Adipocyte (in vitro differentiated cells): ENCODE measurements at places on chromosomes 4 and X.

DNA sequence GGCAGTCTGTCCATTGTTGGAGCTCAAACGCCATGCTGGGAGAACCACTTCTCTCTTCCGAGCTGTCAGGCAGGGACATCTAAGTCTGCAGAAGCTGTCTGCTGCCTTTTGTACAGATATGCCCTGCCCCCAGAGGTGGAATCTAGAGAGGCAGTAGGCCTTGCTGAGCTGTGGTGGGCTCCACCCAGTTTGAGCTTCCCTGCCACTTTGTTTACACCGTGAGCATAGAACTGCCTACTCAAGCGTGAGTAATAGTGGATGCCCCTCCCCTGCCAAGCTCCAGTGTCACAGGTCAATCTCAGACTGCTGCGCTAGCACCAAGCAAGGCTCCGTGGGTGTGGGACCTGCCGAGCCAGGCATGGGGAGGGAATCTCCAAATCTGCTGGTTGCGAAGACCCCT lies 145.7 kb downstream of the VSIG4 start:
- DNase-seq, result no peak

DNA sequence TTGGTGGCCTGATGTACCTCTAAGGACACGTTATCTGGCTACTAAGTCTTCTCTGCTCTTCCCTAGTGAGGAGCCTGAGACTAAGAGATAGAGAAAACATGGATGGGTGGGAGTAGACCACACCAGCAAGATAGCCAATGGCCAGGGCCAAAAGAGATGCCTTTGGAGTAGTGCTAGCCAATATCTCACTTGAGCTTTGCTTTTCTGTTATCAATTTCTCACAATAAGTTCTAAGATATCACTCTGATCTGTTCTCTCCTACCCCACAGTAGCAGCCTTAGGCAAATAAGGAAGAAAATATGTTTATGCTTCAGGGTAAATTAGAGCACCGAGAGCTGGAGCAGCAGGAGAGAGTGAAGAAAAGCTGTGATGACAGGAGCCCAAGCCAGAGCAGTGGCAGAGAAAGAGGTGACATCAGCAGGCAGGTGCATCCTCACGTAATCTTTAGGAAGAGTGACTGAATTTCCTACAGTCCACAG lies 343.9 kb upstream of the NOCT start:
- DNase-seq, result no peak

DNA sequence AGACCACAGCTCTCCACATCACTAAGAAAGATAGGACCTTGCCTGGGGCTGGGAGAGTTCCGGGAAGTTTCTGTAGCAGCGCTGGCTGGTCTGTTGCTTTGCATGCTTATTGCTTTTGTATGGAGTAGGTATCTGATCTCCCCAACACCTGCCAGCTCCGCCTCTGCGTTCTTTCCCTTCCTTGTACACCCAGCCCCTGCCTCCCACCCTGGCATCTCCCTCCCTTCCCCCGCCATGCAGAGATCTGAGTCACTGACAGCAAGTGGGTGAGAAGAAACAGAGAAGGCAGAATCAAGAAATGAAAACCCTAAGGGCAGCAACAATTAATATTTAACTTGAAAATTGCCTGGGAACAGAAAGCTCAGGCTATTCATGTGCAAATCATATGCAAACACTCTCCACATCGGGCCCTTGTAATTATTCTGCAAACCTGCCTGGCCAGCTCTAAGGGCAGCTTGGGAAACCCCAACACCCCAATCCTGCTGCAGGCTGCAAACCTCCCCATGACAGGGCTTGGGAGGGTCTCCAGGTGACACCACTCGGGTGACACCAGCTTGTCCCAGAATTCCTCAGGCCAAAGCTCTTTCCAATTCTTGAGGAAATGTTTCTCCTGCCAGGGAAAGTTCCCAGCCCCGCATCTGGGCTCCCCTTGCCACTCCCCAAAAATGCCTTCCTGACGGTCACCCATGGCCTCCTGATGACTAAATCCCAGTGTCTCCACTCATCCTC lies 257.2 kb downstream of the FBXW7 start:
- peak; percentile 4 for DNase-seq

DNA sequence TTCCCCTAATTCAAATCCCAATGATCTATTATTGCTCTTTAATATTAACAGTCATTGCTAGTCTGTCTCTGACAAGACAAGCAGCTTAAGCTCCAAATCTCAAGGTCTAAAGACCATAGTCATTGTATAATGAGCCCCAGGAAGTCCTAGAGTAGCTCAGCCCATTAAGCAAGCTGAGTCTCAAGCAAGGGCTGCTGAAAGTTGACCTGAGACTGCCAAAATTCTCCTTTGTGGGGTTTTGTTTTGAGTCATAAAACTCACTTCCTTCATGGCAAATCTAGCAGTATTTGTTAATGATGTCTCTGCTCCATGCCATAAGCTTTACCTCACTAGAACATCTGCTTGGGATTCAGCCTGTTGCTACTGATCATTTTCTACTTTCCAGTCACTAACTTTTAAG lies 313.2 kb downstream of the ANTXR2 start:
- DNase-seq, result no peak

DNA sequence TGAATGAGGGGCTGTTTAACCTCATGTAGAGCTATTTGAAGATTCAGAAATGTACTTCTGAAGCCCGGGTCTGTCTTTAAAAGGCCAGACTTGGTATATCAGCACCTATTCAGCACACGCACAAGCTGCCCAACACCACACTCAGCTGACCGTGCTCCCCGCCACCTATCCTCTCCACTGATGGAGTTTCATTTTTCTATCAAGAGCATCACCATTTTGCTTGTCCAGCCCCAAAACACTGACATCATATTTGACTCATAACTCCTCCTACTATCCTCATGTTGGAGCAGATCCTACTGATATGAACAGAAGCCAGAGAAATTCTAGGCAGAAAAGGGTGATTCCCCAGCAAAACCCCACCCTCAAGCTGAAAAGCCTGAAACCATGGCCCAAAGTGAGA lies 100.3 kb downstream of the SORBS2 start:
- DNase-seq, result peak; percentile 45

GRCh38 chrX:48761674-48762471 lies at the start of gene GLOD5:
Gene GLOD5 (plus strand): TSS chrX:48761747. CDS start chrX:48761791, 44 bp downstream.
- peak; percentile 2 for DNase-seq

- DNase-seq, result no peak
These were observed 53.4 kb downstream of the WDR19 start for GRCh38 chr4:39235696-39236095.

GRCh38 chr4:113031212-113031611 lies 18.2 kb upstream of the ANK2 start:
- DNase-seq, result no peak

DNA sequence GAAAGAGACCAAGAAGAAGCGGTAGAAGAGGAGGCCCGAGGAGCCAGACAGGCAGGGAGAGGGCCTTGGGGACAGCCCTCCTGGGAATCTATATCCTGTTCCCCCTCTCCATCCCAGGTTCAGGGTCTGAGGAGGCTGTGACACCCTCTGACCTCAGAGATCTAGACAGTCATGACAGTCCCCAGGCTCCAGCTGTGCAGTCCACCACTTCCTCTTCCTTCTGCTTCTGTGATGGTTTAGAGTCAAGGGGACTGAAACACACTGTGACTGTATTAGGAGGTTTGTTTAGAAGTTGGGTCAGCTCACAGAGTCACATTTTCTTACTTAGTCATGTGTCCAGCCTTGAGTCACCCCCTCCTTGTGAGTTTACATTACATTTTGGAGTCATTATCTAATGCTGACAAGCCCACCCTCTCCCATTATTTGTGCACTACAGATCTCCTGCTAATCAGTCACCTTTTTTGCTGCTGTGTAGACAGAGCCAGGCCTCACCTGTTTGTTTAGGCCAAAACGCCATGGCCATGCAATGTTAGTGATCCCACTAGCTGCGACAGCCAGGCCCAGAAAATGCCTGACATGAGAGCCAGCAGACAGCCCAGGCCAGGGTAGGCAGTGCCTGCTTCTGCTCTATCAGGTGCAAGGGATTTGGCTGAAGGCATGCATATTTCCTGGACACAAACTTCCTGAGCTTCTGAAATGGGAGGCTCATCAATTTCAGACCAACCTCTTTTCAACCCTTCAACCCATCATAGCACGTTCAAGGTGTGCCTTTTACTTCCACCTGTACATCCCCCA lies 26.0 kb downstream of the MANBA start:
- no peak for DNase-seq

GRCh38 chr4:3223956-3224748 lies 24.8 kb upstream of the MSANTD1 start:
- DNase-seq, result no peak

DNA sequence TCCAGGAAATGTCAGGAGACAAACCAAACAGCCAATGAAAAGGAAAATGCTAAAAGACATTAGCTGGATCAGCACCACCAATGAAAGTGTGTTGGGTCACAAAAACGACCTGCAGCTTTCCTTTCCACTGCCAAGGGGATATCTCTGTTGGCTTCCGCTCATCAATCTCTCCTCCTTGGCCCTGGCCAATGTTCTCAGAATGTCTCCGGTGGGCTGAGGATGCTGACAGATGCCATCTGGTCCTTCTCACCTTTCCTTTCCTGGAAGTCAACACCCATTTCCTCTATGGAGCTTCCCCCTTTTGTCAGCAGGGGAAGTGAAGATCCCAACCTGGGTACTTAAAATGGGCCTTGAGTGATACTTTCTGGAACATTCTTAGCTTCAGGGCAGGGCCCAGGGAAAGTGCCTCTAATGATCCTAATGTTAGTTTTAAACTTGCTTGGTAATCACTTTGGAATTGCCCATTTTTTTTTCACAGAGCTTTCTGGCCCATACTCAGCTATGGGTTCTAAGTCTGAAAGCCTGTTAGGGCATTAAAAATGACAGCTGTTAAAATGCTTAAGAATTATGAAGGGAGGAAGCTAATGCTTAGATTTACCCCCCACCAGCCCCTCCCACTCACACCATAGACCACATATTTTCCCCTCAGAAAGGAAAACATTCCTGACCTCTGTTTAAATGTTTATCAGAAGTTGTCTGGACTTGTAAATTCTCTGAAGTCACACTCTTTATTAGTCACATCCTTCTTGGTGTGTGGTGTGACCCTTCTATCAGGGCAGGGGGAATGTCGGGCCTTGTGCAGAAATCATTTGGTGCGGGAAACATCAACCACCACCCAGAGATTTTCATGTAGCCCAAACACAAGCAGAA lies 29.2 kb downstream of the IGFBP7 start:
- DNase-seq, result peak; percentile 77

- DNase-seq, result no peak
These were observed 35.5 kb upstream of the PLAC8 start for GRCh38 chr4:83149865-83150652.

DNA sequence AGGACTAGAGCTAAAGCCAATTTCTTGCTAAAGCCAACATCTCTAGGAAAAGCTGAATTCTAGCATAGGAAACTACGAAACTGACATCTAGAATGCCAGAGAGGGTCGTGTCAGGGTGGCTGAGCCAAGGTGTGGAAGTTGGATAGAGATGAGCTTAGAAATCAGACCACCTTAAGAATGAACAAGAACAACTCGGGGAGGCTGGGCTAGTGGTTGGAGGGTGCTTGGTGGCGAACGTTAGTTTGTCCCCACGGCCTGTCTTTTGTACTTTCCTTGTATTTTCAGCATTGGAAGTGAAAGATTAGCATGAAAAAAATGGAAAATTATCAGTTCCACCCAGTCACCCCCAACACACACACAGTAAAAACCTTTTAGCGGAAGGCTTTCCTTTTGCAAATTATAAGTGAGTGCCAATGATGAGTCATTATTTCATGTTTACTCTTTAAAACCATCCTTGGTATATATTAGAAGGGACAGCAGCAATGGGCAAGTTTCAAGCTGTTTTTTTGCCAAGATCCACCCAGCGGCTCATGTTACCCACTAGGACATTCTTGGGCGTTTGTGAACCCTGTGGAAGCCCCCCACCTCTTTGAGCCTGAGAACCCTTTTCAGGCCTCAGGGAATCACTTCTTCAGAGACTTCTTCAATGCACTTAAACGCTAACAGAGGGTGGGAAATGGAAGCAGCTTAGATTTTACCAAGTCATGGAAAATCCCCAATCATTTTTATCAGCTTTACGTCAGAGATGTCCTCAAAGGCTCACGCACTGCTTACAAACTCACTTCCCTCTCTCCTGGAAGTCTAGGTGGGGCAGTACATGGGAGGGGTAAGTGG lies 4.9 kb upstream of the PPEF1 start:
- peak; percentile 75 for DNase-seq

GRCh38 chr4:5954056-5954760 lies 61.3 kb upstream of the CRMP1 start:
- DNase-seq, result no peak

DNA sequence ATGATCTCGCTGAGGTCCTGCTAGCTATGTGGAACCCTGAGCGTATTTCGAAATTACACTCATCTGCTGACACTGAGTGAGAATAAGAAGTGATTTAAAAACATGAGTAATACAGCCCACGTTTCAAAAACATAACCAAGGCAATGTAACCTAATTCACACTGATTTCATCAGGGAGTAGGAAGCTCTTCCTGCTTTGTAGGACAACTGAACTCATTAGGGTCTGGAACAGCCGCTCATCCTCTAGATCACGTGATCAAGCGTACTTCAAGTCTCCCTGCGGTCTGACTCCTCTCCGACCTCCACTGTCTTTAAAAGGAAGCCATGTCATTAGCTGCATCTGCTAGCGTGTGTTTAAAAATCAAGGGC lies 138.0 kb downstream of the NSUN7 start:
- peak; percentile 60 for DNase-seq

DNA sequence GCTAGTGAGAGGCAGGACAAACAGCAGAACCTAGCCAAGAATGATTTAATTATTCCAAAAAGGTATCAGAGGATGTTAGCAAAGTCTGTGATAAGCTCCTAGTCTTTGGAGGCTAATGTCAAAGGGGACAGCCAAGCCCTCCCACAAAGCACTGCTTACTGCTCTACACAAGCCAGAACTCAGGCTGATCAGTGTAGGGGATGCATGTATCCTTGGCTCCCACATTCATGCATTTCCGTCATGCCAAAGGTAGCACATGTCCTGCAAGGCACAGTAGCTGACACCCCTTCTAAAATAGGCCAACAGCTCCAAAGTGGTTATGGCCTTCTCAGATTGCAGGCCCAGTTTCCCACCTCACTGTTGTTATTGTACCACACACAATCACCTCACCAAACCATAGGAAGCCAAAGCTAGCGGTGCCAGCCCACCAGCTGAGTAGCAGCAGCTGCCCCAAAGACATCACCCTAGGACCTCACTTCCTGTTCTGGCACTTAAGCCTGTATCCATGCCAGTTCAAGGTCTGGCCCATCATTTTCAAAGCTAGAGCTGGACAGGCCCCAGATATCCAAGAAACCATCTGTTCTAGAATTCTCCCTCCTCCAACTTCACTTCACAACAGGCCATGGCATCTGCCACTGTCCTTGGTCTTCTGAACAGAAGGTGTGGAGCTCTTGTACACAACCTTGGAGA lies 40.9 kb downstream of the TSPAN5 start:
- DNase-seq, result no peak

GRCh38 chr4:680551-680927 lies 6.2 kb downstream of the MYL5 start:
- no peak for DNase-seq

- DNase-seq, result no peak
These were observed 132.0 kb upstream of the HDX start for GRCh38 chrX:84634201-84634782.

- DNase-seq, result peak; percentile 63
These were observed 139.2 kb downstream of the ASMT start for GRCh38 chrX:1754077-1754476.

- no peak for DNase-seq
These were observed 4.5 kb downstream of the FAM47E start for GRCh38 chr4:76256032-76256431.
